ENCODE measurements at places on chromosomes 2 and 18.

GRCh38 chr2:159613651-159614285 is 2.6 kb downstream of the BAZ2B start:
- no peak for DNase-seq

DNA sequence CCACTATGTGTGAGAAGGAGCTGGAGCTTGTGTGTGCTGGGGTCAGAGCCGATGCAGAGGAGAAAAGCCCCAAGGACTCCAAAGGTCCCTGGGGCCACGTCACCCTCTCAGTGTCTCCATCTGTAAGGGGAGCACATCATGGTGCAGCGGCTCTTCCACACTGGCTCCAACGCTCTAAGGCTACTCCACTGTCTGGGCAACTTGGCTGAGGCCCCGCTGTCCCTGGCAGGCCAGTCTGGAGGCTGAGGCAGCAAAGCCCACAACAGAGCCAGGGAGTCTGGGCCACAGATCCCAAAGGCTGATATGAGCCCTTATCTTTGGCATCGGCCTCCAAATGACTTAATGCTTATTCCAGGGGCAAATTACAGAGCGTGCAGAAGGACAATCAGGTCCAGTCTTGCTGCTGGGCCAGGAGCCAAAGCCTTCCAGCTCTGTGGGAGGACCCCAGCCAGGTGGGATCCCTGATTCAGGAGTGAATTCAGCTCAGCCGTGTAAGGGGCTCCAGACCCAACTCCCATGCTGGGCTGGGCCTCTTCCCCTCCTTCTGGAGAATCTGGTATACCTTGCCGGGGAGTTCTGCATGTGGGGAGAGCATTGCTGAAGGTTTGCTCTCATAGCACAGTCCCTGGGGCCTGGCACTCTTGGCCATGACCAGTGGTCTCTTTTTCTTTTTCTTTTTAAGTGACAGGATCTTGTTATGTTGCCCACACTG is 1.8 kb upstream of the DUSP2 start:
- DNase-seq, result no peak

GRCh38 chr2:67877301-67877700 is 185.5 kb downstream of the C1D start:
- DNase-seq, result no peak

- DNase-seq, result no peak
Observed at GRCh38 chr2:104755026-104755878, 98.7 kb upstream of the POU3F3 start.

GRCh38 chr2:147999126-147999525 is 21.4 kb downstream of the ORC4 start:
- no peak for DNase-seq

Measured in stimulated activated CD4-positive, alpha-beta T cell treated with anti-CD3 and anti-CD28 coated beads, Interleukin-4, amount 100 ng/mL, for 48 hours (primary cell).